Stimulated activated CD4-positive, alpha-beta T cell treated with anti-CD3 and anti-CD28 coated beads, Interleukin-2, amount 100 ng/mL, for 4 hours (primary cell): ENCODE measurements at places on chromosomes 2 and 18.

DNA sequence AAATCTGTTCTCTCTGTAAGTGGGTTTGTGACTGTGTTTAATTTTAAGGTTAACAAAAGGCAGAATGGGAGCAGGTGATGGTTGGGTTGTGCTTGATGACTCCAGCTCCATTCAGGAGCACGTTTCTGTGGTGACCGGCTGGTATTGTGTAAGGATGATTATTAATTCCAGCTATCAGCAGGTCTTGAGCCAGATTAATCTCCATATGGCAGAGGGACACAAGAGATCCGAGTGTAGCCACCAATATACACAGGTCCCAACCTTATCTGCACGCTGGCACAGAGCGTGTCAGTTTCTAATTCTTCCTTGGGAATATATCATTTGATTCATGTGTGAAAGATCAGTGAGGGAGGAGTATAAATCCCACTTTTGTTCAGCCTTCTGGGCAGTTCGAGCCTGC is 199.0 kb upstream of the DCC start:
- no peak for DNase-seq

- no peak for DNase-seq
These were observed 96.2 kb downstream of the PDE1A start for GRCh38 chr2:182330451-182331305.

GRCh38 chr2:240631548-240632305 is 6.4 kb downstream of the GPR35 start:
- DNase-seq = no peak

GRCh38 chr2:69202327-69202726 is 184.7 kb downstream of the GFPT1 start:
- no peak for DNase-seq

DNA sequence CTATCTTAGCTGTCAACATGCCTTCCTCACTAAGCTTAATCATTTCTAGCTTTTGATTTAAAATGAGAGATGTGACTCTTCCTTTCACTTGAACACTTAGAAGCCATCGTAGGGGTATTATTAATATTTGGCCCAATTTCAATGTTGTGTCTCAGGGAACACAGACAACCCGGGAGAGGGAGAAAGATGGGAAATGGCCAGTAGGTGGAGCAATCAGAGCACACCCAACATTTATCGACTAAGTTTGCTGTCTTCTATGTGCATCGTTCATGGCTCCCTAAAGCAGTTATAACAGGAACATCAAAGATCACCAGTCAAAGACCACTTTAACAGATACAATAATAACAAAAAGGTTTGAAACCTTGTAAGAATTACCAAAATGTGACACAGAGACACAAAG is 110.2 kb downstream of the OLA1 start:
- no peak for DNase-seq

- DNase-seq = no peak
These were observed 396.4 kb upstream of the TNP1 start for GRCh38 chr2:217256251-217256650.

- no peak for DNase-seq
These were observed 59.2 kb downstream of the SRBD1 start for GRCh38 chr2:45551862-45552261.

GRCh38 chr2:73163483-73164367 is 38.6 kb upstream of the NOTO start:
- peak; percentile 46 for DNase-seq

GRCh38 chr18:69402533-69402989 is 1.9 kb downstream of the DOK6 start:
- DNase-seq = no peak

DNA sequence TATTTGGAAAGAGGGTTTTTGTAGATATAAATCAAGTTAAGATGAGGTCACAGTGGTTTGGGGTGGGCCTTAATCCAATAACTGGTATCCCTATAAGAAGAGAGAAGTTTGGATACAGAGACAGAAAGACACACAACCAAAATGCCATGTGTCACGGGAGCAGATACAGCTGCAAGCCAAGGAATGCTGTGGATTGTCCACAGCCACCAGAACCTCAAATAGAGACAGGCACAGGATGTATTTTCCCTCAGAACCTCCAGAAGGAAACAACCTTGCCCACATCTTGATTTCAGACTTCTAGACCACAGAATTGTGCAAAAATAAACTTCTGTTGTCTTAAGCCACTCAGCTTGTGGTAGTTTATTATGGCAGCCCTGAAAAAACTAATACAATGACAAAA is 105.5 kb downstream of the GCA start:
- DNase-seq = no peak

DNA sequence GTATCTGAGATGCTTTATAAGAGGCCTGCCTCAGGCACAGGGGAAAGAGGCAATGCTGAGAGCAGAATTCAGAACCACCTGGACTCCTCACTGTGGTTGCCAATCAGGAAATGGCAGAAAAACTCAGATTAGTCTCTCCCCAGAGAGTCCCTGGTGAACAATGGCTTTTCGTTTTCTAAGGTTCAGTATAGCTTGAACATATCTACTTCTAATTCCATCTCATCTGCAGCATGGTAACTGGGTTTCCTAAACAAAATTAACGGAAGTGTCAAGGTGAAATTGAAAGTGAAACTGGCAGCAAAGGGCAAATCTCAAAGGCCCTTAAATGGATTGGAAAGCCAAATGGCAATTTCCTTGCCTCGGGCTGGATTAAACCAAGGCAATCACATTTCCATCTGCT is 480.2 kb upstream of the ACVR2A start:
- DNase-seq = no peak

- DNase-seq = no peak
These were observed 5.3 kb upstream of the MC4R start for GRCh38 chr18:60377778-60378469.

DNA sequence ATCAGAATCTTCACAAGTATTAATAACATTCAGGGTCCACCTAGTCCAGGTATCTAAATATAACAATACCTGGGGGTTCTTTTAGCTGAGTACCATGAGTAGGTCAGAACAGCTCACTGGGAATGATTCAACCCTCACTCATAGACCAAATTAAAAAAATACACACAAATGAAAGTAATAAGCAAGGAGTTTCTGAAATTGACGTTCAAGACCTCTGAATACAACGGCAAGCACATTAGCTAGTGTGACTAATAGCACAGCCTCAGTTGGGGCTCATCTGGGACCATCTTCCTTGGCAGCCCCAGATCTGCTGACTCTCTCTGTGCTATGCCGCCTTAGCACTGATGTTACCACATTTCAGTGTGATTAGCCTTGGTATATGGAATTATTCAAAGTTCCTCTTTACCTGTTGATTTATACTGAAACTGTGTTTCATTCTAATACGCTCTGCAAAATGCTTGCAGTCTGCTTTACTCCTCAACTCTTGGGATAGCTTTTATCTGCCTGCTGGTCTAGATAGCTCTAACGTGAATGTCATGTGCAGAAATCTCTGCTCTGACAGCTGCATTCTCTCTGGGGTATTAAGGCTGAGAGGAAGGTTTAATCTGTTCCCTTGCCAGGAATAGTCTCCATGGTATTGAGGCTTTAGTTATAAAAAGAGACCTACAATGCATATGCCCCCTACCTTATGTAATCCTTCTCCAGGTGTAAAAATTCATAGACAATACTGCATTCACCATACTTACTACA is 153.3 kb downstream of the METTL4 start:
- no peak for DNase-seq

GRCh38 chr18:79747156-79747845 is 50.4 kb upstream of the KCNG2 start:
- no peak for DNase-seq

DNA sequence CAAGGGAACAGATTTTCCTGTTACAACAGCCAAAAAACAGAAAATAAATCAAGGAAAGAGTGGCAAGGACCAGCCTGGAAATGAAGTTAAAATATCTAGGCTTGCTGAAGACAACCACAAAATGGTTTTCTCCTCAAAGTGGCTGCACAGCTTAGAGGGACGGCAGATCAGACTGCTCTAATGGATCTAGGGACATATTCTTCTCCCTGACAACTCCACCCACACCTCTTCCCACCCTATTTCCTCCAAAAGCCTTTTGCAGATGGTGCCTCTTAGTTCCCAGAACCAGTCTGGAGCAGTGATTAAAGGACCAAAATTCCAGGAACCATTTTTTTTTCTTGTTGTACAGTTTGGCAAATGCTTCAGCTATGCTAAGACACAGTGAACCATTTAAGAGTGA is 220.2 kb upstream of the SIX2 start:
- no peak for DNase-seq
